Amygdala (tissue), 56 donors: ENCODE measurements at places on chromosomes 2 and 18.

GRCh38 chr18:57921708-57922107 is 118.6 kb upstream of the ATP8B1 start:
- no peak for DNase-seq

DNA sequence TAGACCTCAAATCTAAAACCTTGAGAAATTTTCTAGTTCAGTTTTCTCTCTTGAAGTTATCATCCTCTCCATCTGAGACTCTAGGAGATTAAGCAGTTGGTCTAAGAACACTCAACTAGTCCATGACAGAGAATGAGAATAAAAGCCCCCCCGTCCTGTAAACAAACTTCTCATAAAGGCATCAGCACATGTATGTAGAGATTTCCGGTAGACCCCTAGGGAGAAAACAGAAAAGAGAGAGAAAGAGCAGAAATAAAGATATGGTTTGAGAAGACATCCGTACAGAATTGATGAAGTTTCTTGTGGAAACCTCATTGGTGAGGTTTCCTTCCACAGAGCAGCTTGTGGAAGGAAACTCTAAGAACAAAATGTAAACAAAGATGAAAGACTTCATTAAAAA is 3.2 kb upstream of the GPR155 start:
- no peak for DNase-seq

DNA sequence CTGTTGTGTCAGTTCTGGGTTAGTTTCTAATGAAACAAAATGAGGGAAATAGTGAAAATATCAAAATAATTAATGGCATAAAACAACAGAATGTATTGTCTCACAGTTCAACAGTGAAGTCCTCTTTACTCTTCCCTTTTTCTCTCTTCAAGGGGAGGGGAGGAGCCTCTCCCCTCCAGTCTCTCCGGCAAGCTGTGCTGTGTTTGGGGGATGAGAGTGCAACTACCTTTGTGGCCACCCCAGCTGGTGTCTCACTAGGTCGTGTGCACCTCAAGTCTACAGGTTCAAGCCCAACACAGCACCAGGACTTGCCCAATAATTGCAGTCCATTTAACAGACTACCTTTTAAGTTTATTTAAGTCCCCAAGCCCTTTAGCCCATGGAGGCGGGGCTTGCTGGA is 271.7 kb upstream of the DOK6 start:
- no peak for DNase-seq

DNA sequence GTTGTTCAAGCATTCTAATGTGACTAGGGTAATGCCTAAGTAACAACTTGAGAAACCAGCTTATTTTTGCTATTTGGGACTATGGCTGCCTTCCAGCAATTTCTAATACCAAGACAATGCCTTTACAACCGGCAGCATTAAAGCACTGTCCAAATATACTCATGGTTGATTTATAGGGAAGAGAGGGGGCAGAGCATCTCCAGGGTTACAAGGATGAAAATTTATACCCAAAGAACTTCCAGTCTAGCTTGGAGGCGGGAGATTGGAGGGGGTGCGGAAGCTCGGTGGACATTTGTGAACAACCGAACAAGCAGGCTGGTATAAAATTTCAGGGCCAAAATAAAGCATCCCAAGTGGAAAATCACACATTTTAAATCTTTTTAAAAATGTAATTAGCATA is 294.9 kb upstream of the STON1 start:
- no peak for DNase-seq

GRCh38 chr2:204161886-204162285 is 225.3 kb downstream of the ICOS start:
- no peak for DNase-seq
